GM04504 (cell line): ENCODE measurements at places on chromosomes 12 and 14.

GRCh38 chr12:123102366-123102765 is 48.5 kb downstream of the PITPNM2 start:
- no peak for DNase-seq

GRCh38 chr12:24778486-24779304 is 170.2 kb downstream of the BCAT1 start:
- no peak for DNase-seq

DNA sequence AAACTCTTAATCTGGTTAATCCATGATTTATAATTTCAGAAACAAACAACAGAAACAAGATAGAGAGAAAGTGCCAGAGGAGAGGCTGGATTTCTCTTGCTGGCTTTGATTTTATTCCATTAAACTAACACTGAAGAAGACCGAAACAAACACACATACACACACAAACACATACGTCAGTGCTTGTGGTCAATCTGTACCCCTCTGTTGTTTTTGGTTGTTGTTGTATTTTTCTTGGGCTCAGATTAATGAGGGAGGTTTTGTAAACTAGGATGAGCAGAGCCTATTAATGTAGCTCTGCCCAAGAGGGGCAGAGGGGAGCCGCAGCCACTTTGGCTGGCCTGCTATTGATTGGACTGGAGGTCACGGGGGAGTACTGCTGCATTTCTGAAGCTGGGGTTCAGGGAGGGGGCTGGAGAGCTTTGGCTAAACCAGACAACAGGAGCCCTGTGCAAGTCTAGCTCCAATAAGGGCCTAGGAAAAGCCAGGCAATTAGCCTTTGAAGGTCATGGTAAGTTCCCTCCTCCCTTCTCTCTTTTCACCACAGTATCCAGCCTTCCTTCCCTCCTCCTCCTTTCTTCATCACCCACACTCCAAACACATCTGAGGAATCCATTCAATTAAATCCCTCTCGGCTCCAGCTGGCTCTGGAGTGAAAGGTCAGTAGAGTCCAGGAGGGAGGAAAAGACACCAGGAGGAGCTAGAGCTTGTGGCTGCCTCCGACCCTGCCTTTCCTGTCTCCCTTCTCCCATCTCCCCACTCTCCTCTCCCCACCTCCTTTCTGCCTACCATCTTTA is 344.1 kb upstream of the LMO3 start:
- DNase-seq, result no peak

DNA sequence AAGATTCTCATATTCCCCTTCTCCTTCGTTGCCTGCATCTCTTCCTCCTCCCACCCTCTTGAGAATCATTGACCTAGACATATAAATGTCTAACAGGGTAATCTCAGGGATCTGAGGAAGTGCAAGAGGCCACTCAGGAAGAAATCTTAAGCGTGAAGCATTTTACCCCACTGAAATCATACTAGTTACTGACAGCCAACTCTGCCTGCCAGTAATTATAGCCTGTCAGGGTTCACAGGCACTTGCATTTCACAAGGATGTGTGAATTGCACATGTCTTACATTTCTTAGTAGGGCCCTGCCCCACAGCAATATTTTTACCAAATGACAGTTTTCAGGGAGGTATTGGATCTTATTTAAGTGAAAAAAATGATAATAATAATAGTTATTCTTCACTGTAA is 127.2 kb downstream of the SLC15A5 start:
- no peak for DNase-seq

DNA sequence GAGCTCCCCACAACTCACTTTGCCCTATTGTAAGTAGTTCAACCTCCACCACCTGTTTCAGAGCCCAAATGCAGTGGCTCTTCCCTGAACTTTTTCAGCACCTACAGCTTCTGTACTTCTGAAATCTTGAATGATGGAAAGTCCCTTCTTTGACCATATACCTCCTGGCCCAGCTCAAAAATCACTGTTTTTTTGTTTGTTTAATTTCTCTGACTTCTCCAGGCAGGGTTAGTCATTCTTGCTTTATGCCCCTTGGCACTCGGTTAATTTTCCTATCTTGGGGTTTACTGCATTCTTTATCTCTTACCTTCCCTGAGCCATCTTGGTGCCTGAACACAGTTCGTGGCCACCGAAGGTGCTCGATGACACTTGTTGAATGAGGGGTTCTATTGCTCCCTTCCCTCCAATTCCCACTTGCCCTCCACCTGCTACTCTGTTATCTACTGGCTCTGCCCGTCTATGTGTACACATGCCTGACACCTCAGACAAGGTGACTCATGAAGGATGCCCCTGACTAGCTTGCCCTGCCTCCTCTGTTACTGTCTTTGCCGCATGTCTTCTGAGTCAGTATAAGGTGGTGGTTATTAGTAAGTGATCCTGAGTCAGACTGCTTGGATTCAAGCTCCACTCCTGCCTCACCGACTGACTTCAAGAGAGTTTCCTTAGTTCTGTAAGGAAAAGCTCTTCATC is 4.4 kb downstream of the AMHR2 start:
- peak; percentile 71 for DNase-seq

DNA sequence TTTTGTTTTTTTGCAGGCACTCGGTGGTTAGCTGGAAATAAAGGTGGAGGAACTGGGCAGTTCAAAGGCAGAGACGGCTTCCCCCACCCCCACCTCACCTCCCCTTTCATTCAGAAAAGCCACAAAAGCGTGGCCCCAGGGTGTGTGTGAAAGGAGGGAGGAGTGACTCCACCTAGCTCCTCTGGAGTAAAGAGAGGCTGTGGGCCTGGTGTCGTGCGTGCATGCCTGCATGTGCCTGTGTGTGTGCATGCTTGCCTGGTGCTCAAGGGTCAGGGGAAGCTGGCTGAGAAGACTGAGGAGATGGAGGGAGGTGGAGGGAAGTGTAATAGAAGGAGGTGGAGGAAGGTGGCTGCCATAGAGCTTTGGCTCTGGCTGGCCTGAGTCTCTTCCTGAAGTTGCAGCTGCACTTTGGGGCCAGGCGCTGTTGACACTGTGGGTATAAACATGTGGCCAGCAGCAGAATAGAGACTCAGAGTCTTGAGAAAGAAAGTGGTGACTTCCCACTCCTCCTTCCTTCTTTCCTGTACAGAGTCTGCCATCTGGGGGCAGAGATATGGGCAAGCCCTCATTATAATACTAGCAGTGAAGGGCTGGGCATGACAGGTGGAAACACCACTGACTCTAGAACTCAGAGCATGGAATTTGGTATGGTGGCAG is 36.9 kb upstream of the SINHCAF start:
- DNase-seq, result no peak

- DNase-seq, result no peak
Measured at GRCh38 chr14:99551034-99551922, 52.7 kb downstream of the CCDC85C start.

GRCh38 chr14:75884198-75884611 is 97.6 kb downstream of the TGFB3 start:
- DNase-seq, result peak; percentile 76

GRCh38 chr12:52253391-52254179 is 20.5 kb downstream of the KRT7 start:
- DNase-seq, result no peak

GRCh38 chr12:234019-234418 is 20.1 kb upstream of the SLC6A12 start:
- no peak for DNase-seq

DNA sequence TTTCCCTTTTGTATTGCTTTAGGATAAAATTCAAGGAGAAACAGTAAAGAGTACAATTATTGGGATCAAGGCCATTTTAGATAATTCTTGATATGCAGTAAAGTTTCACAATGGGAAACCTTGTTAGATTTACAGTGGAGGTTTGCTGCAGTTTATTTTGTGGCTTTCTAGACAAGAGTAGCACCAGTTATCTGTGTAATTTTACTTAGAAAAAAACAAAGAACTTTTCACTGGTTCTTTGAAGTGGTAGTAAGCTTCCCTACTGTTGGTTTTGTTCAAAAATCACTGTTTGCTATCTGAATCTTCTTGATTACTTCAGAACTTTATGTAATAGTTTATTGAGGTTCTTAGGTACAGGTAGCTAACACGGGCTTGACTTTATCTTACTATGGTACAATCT is 42.0 kb downstream of the ADIPOR2 start:
- DNase-seq, result no peak

- no peak for DNase-seq
Measured at GRCh38 chr14:98803196-98803595, 468.8 kb downstream of the BCL11B start.

DNA sequence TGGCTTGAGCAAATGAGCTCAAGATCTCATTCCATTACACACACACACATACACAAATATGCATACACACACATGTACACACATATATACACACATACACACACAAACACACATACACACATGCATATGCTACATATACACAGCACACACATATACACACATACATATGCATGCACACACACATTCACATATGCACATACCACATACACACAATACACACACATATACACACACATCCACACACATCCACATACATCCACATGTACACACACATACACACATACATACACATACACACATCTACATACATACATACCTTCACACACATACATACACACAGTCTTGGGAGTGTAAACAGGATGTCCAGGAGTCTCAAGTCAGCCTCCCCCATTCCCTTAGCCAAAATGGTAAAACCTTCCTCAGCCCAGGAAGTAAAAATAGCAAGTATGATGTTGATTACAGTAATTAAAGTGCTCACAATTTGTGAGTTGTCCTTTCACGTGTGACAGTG is 12.8 kb downstream of the HHIPL1 start:
- DNase-seq, result no peak

DNA sequence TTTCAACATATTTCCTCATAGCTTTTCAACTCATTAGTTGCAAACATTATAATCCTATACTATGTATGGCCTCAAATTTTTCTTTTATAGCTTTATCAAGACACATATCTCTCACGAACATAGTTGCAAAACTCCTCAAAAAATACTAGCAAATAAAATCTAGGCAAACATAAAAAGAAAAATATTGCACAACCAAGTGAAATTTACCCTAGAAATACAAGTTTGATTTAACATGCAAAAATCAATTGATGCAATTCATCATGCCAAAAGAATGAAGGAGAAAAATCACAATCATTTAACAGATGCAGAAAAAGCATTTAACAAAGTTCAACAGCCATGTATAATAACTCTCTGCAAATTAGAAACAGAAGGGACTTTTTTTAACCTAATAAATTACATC is 33.3 kb upstream of the KCNH5 start:
- DNase-seq, result no peak

DNA sequence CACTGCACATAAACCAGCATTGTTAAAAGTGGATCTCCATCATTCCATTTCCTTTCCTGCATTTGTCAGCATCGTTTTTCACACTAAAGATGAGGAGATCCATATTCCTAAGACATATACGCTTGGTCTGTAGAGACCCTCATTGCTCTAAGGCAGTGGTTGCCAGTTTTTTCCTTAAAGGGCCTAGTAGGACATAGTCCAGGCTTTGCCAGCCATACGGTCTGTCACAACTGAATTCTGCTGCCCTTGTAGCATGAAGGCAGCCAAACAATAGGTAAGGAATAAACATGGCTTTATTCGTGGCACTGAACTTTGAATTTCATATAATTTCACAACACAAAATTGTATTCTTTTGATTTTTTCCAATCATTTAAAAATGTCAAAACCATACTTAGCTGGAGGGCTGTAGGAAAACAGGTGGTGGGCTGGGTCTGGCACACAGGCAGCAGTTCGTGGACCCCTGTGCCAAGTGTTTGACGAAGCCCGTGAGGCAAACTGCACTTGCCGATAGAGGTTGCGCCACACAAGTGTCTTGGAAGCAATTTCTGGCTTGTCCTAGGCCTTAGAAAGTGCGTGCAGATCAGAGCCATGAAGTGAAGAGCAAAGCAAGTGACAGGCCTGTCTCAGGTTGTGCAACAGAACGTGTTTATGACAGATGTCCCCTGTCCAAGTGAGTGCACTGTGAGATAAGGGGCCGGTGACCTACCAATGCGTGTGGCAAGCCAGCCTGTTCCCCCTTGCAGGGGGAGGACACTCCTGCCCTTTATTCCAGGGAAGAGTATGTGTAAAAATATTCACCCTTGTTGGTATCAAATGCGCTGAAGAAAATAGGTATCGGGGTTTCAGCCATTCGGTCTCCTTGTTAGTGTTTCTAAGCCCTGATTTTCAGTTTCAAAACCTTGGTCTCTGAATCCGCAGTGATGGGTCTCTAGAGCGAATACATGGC is 916 bp upstream of the CHPT1 start:
- DNase-seq, result no peak

DNA sequence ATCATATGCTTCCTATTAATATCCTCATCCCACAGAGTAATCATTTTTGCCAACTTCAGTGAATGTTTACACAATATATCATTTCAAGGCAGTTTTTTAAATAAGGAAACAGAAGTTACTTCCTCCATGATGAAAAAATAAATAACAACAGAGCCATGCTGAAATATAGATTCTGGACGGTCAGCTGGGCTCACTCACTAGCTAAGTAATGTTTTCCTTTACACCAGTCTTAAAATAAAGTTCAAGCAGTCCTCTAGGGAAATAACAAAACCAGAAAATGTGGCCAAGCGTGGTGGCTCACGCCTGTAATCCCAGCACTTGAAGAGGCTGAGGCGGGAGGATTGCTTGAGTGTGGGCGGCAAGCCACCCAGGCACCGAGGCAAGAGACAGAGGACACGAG is 28.7 kb downstream of the AICDA start:
- no peak for DNase-seq

DNA sequence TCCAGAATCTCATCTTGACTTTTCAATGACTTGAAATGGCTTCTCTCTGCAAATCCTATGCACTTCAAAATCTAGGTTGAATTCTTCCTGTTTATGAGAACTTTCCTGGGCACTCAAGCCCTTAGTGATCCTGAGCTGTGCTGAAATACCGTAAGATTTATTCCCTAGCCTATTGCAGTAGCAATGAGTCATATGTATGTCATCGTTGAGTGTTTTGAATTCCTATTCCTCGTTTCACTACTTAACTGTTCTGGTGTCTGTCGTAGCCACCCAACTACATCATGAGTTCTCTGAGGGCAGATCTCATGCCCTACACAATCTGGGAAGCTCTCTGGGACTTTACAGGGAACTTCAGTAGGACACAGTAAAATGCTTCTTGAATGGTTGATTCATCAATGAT is 190.8 kb upstream of the TMEM132C start:
- peak; percentile 59 for DNase-seq

GRCh38 chr12:92945659-92946220 is 16.6 kb upstream of the EEA1 start:
- no peak for DNase-seq

DNA sequence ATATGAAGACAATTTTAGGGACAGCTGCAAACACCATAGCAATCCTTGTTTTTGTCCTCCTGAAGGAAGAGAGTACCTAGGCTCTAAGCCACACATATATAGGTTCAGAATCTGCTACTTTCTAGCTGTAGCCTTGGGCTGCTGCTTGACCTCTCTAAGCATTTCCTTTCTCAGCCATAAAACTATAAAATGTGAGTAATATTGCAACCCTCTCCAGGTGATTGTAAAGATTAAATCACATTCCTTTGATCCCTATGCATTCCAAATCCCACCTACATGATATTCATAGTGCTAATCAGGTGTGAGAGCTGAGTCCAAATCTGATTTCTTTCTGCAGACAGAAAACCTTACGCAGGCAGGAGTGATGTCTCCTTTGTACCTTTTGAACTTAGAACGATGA is 913.5 kb downstream of the VRK1 start:
- DNase-seq, result no peak

GRCh38 chr14:41549821-41550607 is 56.7 kb upstream of the LRFN5 start:
- no peak for DNase-seq
